ENCODE measurements at places on chromosomes 4 and X.

DNA sequence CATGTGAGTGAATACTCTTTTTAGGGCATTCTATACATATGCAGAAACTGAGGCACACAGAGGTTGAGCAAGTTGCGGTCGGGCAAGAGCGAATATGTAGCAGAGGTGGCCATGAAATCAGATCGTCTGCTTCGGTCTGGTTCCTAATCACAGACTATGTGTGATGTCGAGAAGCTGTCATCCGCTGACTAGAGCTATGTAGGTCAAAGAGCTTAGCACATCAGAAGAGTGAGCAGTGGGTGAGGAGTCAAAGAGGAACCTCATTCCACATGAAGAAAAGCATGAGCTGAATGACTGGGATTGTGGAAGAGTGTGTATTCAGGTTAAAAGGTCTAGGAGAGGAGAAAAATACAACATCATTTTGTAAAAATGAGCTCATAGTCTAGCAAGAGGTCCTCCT lies 19.0 kb downstream of the GAB3 start:
- no peak for DNase-seq

- no peak for DNase-seq
Measured at GRCh38 chr4:10737337-10737736, 52.8 kb upstream of the CLNK start.

- DNase-seq: no peak
Measured at GRCh38 chr4:109177096-109177810, 125.2 kb downstream of the COL25A1 start.

DNA sequence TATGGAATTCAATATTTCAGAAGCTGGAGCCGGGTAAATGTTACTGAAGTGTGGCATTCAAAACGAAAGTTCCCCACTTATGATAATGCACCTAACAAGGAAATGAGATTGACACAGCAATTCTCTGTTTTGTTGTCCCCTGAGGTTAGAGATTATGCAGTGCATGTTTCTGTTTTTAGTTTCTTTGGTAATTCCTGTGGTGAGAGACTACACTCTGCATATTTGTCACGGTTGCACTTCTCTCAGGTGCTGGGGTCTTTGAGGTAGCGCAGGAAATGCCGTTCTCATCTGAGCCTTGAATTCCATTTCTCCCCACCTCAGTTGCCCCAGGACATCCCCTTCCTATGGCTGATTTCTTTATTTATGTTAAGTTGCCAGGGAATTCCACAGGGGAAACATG lies 15.3 kb upstream of the BEND4 start:
- no peak for DNase-seq

- DNase-seq: no peak
Measured at GRCh38 chrX:106450405-106450804, 161.4 kb upstream of the RADX start.

DNA sequence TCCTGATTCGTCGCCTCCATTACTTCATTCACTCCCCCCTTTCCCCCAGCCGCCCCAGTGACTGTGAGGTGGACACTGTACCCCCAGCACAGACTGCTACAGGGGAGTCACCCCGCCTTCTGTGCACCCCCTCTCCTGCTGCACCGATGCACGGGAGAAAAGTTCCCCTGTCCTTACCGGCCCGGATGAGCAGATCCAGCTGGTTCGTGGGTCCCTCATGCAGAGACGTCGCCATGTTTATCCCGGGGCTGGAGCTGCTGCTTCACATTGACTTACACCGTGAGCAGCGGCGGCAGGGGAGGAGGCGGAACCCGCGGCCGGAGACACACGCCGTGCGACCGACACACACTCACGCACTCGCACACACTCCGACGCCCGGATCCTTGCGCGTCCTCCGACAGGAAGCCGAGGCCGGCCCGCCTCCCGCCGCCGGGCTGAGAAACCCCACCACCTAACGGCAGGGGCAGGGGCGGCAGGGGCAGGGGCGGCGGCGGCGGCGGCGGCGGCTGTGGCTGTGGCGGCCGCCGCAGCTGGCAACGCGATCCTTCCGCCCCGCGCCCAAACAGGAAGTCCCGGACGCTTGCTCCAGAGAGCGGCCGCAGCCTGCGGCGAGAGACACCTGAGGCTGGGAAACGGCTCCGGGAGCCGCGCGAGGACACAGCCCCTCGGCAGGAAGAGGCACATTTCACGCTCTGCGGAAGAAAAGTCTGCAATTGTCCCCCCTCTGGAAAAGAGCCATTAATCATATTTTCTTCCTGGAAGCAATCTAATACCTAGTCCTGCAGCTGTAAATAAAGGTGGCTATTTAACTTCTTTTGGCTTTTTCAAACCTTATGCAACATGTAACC lies 68.6 kb downstream of the NOCT start:
- DNase-seq: peak; percentile 91
